ENCODE measurements at places on chromosomes 1 and 21.

GRCh38 chr1:53343831-53344668, 16.2 kb upstream of the LRP8 start:
- DNase-seq, result no peak

GRCh38 chr1:15508700-15509487, 15.1 kb downstream of the CASP9 start:
- no peak for DNase-seq

DNA sequence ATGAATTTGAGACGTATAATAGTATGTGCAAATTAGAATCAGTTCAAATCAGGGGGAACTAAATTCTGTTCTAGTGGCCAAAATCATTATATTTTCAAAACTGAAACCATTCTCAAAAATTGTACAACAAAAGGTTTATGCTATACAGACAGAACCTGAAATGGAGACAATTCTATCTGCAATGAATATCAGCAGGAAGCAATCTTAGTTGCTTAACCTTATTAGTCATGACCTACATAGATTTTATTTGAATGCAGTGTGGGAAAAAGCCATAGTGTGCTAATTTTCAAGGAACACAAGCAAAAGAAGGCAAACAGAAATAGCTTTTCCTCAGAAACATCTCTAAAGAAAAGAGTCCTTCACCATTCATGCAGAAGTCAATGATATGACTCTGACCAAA, 6.5 kb downstream of the AK5 start:
- no peak for DNase-seq

DNA sequence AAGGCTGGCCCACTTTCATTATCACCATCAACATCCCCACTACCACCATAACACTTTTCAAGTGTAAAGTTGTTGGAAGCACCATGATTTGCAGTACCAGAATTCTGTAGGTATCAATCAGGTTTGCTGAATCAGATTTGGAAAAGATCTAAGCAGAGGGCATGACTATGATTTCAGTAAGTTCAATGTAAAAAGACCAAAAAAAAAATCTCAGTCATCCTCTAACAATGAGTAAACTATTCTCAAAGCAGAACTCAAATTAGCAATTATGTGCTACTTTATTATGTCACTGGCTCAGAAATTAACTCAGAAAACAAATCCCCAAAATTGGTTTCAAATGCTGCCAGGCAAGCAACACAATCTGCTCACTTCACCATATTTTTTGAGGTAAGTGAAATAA, 187.8 kb upstream of the HP1BP3 start:
- DNase-seq, result no peak

GRCh38 chr1:71557138-71557537, 476.3 kb upstream of the ZRANB2 start:
- DNase-seq, result no peak

GRCh38 chr1:230349020-230349393, 77.1 kb downstream of the PGBD5 start:
- no peak for DNase-seq

- no peak for DNase-seq
Observed at GRCh38 chr1:27745466-27745865, 19.7 kb downstream of the FAM76A start.

DNA sequence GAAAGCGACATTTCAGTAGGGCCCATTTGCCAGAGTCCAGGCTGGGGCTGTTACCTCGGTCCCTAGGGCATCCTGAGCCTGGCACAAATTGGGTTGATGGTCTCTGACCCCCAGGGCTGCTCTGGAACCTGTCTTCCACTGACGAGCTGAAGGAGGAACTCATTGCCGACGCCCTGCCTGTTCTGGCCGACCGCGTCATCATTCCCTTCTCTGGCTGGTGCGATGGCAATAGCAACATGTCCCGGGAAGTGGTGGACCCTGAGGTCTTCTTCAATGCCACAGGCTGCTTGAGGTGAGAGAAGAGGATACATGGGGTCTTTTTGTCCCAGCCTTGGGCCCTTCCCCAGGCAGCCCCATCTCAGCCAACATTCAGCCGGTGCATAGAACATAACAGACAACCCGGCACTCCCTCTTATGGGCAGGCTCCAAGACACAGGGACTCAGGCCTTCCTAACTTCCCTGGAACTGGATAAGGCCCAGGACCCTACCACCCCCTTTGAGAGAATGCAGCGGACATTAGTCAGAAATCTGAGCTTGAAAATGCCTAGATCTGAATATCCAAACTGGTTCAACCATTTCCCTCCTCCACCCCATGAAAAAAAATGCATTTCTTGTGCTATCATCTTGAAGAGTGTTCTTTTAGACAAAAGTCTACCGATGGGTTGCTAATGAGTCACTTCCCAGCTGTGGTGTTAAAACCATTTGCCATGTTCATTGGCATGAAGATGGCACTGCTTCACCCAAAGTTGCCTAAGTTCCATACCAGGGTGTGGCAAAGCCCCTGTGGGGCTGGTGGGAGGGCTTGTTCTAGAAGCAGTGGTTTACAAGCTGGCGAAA, 35.4 kb downstream of the PKP1 start:
- no peak for DNase-seq

- DNase-seq, result no peak
Observed at GRCh38 chr21:32206631-32207405, 72.0 kb downstream of the MIS18A start.

DNA sequence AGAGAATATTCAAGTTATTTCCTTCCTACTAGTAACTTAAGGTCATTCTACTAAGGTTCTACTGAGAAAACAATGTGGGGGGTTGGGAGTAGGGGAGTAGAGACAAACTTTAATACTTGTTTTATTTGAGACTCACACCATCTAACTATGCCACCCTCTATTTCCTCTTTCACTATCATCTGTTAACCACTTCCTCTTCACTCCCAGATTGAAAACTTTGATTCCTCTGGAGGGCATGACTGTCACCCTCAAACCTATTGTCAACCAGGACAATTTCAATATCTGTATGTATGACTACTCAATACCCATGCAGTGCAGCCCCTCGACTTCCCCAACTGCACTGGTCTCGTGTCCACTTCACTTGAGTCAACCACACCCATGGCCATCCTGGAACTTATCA, 165.6 kb upstream of the POGK start:
- no peak for DNase-seq

- no peak for DNase-seq
Observed at GRCh38 chr1:72007312-72007711, 275.0 kb downstream of the NEGR1 start.

DNA sequence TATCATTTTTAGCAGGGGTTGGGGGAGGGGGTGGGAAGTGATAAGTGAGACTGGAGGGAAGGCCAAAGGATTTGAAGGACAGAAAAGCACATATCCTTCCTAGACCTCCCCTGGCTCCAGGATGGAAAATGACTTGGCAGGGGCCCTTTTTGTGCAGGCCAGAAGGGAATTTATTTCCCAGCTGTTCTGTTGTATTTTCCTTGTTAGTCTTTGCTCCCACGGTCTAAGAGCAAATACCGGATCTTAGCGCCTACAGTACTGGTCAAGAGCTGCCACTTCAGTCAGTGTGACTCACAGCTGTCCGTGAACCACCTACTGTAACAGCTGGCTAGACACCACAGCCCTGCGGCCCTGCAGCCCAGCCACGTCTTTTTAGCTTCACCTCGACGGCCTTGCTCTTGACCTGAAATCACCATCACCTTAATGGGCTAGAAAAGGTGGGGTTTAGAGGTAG, 51.0 kb upstream of the ERRFI1 start:
- DNase-seq, result no peak

GRCh38 chr1:228271701-228272251, 63.9 kb downstream of the OBSCN start:
- no peak for DNase-seq

DNA sequence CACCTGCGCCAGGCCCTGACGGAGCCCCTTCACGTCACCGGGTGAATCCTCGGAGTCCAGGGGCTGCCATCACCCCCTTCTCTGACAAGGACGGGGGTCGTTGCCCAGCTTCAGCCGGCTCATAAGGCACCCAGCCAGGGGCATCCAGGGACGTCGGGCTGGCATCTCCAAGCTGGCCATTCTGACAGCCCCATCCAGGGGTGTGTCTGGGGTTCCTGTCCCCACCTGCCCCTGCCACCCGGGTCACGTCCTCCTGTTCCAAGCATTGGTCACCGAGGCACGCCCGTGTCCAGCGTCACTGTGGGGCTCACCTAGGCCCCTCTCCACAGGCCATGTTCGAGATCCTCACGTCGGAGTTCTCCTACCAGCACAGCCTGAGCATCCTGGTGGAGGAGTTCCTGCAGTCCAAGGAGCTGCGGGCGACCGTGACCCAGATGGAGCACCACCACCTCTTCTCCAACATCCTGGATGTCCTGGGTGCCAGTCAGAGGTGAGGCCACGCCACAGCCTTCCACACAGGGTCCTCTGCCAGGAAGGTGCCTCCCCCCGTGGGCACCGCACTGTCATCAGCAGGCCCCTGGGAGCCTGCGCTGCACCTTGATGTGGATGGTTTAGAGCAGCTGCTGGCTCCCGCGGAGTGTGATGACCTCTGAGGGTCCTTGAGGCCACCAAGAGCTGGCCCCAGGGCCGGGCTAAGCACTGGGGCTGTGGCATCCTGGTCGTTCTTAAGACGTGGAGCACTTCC, 14.8 kb downstream of the ARHGEF16 start:
- DNase-seq, result no peak

GRCh38 chr1:99808391-99809115, 41.6 kb upstream of the AGL start:
- DNase-seq, result no peak

DNA sequence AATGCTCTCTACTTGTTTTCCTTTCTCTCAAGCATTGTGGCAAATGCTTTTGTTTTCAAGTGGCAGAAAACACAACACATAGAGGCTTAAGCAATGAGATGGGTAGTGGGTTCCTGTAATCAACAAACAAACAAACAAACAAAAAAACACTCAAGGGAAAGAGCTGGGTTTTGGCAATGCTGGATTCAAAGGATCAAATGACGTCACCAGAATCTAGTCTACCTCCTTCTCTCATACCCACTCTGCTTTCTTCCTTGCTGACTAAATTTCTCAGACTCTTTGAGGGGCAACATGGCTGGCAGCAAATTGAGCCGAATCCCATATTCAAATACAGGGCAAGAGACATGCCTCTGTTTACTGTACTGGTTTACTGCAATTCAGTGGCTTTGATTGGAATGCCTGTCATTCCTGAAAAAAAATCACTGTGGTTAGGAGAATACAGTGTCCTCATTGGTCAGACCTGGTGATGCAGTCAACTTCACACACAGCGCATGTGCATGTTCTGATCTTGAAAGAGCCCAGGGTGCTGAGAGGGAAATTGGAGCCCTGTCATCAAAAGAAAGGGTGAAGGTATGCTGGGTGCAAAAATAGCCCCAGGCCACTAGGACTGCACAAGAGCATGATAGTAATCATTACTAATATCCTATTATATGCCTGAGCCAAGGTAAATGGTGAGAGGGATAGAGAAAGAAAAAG, 356.2 kb downstream of the KCTD3 start:
- DNase-seq, result no peak

GRCh38 chr21:41482301-41482700, 25.7 kb downstream of the TMPRSS2 start:
- DNase-seq, result no peak

DNA sequence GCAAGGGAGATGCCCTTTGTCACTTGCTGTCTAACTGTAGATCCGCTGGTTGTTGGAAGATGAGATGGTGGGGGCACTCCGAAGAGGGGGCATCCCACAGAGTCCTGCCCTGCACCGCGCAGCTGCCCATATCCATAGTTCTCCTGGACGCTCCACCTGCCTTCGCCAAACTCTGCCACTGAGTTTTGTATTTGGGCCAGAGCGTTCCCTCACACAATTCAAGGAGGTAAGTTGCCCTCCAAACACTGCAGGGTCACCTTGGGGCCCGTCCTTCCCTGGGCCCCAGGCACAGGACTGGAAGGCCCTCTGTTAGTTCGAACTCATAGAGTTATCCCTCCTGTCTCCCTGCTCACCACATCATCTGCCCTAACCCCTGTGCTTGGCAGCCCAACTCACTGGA, 22.1 kb downstream of the HYI start:
- DNase-seq, result no peak

DNA sequence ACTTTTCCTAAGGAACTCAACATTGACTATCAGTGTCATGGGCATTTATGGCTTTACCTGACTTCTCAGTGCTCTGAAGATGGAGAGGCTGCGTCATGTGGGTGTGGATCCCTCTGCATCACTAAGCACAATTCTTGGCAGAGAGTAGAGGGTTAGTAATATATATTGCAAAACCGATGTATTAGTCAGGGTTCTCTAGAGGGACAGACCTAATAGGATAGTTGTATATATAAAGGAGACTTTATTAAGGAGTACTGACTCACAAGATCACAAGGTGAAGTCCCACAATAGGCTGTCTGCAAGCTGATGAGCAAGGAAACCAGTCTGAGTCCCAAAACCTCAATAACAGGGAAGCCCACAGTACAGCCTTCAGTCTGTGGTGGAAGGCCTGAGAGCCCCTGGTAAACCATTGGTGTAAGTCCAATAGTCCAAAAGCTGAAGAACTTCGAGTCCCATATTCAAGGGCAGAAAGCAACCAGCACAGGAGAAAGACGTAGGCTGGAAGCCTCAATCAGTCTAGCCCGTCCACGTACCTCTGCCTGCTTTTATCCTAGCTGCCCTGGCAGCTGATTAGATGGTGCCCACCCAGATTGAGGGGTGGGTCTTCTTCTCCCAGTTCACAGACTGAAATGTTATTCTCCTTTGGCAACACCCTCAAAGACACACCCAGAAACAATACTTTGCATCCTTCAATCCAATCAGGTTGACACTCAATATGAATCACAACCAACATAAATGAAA, 159.7 kb upstream of the NRIP1 start:
- DNase-seq, result no peak

- no peak for DNase-seq
Observed at GRCh38 chr1:203491664-203492063, 2.3 kb upstream of the OPTC start.

- DNase-seq, result no peak
Observed at GRCh38 chr1:67793562-67793961, 39.7 kb downstream of the GNG12 start.

- no peak for DNase-seq
Observed at GRCh38 chr1:37282764-37283163, 191.6 kb upstream of the ZC3H12A start.

GRCh38 chr1:38179483-38179882, 132.9 kb upstream of the POU3F1 start:
- no peak for DNase-seq

DNA sequence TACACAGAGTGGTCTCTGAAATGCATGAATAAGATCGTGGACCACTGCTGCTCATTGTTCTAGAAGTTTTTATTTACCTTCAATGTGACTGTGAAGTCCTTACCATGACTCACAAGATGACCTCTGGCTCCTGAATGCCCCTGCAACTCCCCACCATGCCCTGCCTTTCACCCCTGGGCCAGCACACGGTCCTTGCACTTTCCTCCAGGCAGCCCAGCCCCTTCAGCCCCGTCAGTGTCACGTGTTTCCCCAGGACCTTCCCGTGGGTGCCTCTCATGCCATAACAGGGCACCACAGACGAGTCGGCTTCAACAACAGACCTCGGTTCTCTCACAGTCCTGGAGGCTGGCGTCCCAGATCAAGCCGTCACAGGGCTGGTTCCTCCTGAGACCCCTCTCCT, 62.1 kb downstream of the B3GALT5 start:
- DNase-seq, result no peak

GRCh38 chr1:114671011-114671938, 1.4 kb upstream of the DENND2C start:
- DNase-seq, result no peak

Data from stimulated activated CD4-positive, alpha-beta T cell treated with anti-CD3 and anti-CD28 coated beads, Interleukin-15, amount 100 ng/mL, for 1 hour (primary cell).